ENCODE measurements at places on chromosomes 11 and 22. TPM values are rescaled to one million over a fixed set of nuclear protein-coding genes. Genes with fewer than 3 reads are reported as not detected.

DNA sequence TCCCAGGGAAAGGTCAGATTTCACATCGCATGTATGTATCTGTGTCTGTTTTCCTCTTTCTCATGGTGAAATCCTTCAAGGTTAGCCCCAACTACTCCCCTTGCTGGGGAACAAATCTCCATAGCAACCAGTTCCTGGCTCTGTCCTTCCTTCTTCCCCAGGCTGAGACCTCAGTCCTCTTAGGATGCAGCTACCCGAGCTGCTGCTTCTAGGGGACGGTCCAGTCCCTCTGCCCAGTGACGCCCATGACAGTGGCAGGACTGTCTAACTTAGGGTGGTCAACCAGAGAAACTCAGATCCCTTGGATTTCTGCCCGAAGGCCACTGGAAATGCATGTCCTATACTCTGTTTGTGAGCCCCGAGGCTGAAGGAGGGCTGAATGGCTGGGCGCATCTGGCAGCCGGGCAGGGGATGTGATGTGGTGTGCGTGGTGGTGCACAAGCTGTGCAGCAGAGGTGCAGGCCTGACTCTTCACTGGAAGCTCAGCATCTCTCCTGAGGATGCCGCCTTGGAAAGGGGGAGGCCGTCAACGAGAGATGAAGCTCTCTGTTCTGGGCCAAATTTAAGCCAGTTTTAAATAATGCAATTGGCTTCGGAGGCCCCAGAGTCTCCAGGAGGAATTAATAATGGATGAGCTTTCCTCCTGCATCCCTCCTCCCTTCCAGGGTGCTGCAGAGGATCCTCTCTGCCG, 118.7 kb upstream of the B3GAT1 start:
- DNase-seq: no peak

DNA sequence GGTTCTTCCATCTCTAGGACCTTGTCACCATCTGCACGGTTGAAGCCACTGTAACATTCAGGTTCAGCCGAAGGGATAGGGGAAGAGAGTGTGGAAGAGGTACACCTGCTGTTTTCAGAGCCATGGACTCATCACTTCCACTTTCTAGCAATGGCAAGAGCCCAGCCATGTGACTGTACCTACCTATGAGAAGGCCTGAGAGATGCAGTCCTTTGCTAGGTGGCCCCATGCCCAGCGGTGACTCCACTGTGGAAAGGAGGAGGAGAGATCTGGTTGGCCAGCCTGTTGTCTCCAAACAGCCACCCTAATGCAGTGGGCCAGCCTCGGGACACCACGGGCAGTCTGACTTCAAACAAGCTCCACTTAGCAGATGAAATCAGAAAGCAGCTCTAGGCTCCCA, 16.0 kb downstream of the RASD2 start:
- DNase-seq: no peak

- no peak for DNase-seq
These were observed 985 bp upstream of the UPB1 start for GRCh38 chr22:24494167-24494527.

- peak; percentile 91 for DNase-seq
These were observed 86.4 kb upstream of the THY1 start for GRCh38 chr11:119509282-119509841.

- DNase-seq: no peak
These were observed 179.8 kb downstream of the NAV2 start for GRCh38 chr11:19892387-19892786.

- no peak for DNase-seq
These were observed 29.3 kb downstream of the SLN start for GRCh38 chr11:107682572-107682971.

- no peak for DNase-seq
These were observed 2050.6 kb upstream of the RAG2 start for GRCh38 chr11:38648604-38649003.

DNA sequence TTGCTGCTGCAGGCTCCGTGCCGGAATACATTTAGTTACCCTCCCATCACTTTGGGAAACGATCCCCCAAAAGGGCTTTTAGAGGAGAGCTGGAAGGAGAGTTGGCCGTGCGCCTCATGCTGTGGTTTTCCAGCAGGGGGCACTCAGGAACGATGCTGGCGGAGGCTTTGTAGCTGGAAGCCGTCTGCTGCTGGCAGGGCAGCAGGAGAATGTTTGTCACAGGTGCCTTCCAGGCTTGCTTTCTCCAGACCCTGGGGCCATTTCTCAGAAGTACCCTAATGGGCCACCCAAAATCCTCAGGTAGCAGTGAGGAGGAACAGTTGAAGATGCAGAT, 30.0 kb upstream of the CABP7 start:
- DNase-seq: peak; percentile 58

DNA sequence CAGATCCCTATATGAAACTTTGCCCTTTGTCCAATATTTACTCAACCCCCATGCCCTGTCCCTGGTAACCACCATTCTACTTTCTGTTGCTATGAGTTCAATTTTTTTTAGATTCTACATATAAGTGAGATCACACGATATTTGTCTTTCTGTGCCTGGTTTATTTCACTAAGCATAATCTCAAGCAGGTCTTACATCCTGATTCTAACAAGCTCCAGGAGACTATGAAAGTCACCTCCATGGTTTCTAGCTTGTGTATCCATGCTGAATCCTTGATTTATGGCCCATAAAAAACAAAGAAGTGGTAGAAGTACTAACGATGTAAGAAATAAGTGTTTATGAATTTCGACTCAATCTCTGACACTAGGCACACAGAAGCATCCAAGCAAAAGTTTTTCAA, 68.0 kb downstream of the OR5AK2 start:
- no peak for DNase-seq

GRCh38 chr22:45200860-45201511, 37.3 kb downstream of the NUP50 start:
- peak; percentile 68 for DNase-seq

The RANBP1 gene
- 191 TPM for total RNA-seq

- no peak for DNase-seq
These were observed 5.9 kb upstream of the SYCE3 start for GRCh38 chr22:50568626-50569025.

The OR52I2 gene
- total RNA-seq: not detected
